ENCODE measurements at places on chromosomes 7 and 10.

- DNase-seq = no peak
Measured at GRCh38 chr7:98836811-98837629, 32.8 kb downstream of the TMEM130 start.

- no peak for DNase-seq
Measured at GRCh38 chr7:1992554-1992953, 240.2 kb downstream of the MAD1L1 start.

DNA sequence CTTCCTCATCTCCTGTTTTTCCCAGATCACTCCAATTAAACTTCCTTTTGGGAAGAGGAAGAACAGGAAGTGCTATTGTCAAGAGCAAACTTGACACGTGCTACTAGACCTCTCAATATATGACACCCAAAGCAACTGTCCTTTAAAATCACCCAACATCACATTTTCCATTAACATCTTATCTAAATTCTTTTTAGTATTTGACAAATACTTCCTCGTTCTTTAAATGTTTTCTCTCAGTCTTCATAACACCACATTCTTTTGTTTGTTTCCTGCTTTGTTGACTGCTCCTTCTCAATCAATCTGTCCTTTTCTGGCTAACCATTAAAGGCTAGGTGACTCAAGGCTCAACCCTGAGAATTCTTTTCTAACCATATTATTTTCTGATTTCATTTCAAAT is 7.1 kb upstream of the TFPI2 start:
- no peak for DNase-seq

- no peak for DNase-seq
Measured at GRCh38 chr10:49419005-49419404, 23.1 kb upstream of the DRGX start.

- no peak for DNase-seq
Measured at GRCh38 chr10:131043039-131043691, 268.4 kb downstream of the TCERG1L start.

DNA sequence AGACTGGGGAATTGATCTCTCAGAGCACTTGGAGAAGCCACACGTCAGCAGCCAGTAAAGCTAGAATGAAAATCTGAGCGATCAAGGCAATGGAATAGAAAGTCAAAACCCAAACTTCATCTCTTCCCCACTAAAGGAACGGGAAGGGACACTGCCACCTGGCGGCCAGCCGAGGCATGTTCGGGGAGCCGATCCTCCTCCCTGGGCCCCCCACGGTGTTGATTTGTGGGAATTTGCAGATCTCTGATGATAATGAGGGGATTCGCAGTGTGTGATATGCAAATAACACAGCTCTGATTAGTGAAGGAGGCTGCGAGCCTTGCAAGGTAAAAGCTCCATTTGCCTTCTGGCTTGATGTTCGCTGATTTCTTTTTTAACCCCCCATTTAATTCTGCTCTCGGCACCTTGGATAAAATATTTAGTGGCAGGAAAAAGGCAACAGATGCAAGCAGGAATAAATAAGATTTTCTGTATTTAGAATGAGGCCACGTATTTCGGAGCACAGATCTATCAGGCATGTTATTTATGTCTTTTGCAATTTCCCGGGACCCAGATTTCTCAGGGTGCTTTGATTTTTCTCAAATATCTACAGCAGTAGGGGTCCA is 258.6 kb downstream of the PAXIP1 start:
- no peak for DNase-seq

DNA sequence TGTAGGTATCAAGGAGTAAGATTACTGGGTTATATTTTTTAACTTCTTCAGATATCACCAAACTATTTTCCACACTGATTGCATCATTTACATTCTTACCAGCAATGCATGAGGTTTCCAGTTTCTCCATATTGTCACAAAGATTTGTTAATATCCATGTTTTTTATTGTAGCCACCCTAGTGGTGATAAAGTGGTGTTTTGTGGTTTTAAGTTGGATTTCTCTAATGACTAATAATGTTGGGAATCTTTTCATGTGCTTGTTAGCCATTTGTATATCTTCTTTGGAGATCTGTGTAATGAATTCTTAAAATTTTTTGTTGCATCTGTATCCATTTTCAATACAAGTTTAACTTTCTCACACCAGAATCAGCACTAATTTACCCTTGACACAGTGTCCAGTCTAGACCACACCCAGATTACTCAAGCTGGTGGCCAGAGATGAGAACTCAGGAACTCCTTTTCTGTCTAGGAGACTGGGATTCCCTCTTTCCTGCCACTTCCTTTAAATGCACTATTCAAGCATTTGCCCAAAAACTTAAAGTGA is 67.0 kb upstream of the PLXDC2 start:
- no peak for DNase-seq

GRCh38 chr7:93592588-93593266 is 18.2 kb upstream of the CALCR start:
- no peak for DNase-seq

- DNase-seq = no peak
Measured at GRCh38 chr10:7410301-7410861, 453 bp downstream of the SFMBT2 start.

DNA sequence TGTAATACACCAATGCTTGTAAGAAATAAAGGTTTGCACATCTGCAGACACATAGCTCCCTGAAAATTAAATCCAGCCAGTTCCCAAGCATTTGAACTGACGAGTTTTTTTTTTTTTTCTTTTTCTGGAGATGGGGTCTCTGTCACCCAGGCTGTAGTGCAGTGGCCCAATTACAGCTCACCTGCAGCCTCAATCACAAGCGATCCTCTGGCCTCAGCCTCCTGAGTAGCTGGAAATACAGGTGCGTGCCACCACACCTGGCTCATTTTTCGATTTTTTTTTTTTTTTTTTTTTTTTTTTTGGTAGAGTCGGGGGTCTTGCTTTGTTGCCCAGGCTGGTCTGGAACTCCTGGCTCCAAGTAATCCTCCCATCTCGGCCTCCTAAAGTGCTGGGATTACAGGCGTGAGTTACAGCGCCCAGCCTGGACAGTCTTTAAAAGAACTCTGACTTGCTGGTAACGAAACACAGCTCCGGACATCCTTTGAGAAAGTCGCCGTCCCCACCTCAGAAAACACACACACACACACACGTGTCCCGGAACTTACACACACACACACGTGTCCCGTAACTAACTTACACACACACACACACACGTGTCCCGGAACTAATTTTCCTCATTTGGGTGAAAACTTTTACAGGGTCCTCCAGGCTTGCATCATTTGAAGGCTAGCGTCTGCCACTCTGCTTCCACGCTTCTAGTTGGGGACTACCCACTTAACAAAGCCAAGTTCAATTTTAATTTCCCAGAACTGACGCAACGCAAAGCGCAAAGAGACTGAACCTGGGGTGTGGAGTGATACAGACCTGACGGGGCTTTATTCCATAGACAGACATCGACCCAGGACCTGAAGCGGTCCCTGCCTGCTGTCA is 18.6 kb downstream of the OCM2 start:
- DNase-seq = peak; percentile 3

GRCh38 chr7:26363465-26363864 is 71.8 kb downstream of the SNX10 start:
- no peak for DNase-seq

GRCh38 chr10:9823268-9823930 is 1194.3 kb upstream of the CELF2 start:
- no peak for DNase-seq

- no peak for DNase-seq
Measured at GRCh38 chr7:97024209-97025129, at the start of gene DLX5. TSS of gene DLX5 (minus strand) at chr7:97024831. CDS start at chr7:97024623, 208 bp downstream.

DNA sequence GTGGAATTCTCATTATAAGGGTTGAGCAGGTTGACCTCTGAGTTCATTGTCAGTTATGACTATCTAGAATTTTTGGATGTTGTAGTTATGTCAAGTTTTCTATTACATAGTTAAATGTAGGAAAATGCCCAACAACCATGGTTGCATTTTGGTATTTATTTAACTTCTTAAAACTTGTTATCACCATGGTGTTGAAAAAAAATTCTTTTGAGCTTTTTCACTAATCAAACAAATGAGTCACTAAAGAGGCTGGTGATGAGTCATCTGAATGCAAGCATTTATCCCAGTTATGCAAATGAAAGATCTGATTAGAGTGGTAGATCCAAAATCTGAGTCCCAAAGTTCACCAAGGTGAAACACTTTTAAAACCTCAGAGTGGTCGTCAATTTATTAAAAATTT is 624.7 kb upstream of the IGFBP3 start:
- no peak for DNase-seq

DNA sequence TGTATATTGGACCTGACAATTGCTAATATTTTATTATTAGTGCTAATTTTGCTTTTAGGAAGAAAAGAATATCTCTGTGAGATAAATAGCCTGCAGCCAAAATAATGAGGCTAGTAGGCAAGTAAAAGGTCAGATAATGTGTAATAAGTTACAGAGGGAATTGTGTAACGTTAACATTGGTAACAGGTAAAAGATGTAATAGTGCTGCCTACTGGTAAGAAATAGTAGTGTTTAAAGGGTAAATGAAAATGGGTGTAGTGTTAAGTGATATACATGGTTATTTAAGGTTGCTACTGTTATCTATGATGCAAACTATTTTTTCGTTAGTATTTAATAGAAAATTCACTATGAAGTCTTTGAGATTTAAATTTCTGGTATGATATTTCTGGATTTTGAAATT is 9.2 kb upstream of the FOXP2 start:
- no peak for DNase-seq

DNA sequence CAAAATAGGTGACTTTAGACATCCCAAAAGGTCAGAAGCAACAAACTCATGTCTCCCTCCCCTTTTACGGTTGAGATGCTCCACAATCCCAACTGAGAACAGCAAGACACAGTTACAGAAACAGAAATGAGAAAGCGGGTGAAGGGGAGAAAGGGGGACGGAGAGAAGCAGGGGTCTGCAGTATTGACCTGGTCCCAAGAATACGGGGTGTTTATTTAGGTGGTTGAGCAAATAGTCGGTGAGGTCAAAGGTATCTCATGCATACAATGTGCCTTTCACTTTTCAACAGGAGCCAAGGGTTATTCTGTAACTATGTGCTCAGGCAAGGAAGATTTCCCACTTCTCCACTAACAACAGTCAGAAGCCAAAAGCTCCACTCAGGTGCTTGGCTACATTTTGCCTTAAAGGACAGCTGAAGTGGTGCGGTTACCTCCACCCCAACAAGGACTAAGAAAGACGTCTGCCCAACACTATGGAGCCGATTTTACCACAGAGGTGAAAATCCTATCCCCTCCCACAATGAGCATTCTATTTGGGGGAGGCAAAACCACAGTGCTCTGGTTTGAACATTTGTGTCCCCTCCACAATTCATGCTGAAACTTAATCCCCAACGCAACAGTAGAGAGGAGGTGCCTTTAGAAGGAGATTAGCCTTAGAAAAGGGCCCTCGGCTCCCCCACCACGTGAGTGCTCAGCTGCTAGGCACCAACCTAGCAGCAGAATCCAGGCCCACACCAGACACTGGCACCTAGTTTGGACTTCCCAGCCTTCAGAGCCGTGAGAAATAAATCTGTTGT is 77.9 kb downstream of the PARD3 start:
- DNase-seq = no peak

- no peak for DNase-seq
Measured at GRCh38 chr7:18144166-18144565, 116.5 kb upstream of the PRPS1L1 start.

GRCh38 chr7:134058980-134059379 is 68.2 kb upstream of the LRGUK start:
- DNase-seq = no peak

GRCh38 chr7:17104419-17104818 is 194.0 kb upstream of the AHR start:
- no peak for DNase-seq

- DNase-seq = no peak
Measured at GRCh38 chr7:115005251-115005650, 83.4 kb downstream of the MDFIC start.

DNA sequence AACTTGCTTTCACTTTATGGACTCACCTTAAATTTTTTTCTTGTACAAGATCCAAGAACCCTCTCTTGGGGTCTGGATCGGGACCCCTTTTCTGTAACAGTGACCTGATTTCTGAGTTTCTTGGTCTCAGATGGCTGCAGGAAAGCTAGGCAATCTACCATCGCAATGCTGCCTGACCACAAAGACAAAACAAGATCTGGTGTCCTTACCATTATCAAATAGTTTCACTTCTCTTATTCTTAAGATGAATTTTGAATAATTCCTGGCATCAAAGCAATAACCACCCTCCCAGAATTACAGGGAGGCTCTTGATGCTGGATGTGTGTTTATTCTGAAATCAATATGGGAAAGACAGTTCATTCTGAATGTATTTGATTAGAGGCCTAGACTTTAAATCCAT is 77.4 kb upstream of the FRMD4A start:
- no peak for DNase-seq

- DNase-seq = no peak
Measured at GRCh38 chr7:17709127-17709526, 231.2 kb downstream of the SNX13 start.

DNA sequence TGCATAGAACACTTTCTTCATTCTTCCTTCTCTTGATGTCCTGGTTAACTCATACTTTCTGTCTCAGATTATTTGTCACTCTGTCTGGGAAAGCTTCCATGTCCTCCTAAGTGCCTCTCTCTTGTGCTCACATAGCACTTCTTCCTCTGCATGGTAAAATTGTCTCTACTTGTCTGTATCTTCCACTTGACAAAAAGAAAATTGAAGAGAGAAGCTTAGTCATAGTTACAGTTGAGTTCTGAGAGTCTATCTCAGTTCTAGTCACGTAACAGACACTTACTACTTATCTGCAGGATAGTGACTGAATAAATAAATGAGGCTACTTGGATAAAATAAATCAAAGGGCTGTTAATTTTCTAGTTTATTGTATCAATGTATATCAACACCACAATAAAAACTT is 458.1 kb downstream of the HTR7 start:
- DNase-seq = no peak

- DNase-seq = no peak
Measured at GRCh38 chr7:125573126-125573525, 643.5 kb upstream of the POT1 start.

DNA sequence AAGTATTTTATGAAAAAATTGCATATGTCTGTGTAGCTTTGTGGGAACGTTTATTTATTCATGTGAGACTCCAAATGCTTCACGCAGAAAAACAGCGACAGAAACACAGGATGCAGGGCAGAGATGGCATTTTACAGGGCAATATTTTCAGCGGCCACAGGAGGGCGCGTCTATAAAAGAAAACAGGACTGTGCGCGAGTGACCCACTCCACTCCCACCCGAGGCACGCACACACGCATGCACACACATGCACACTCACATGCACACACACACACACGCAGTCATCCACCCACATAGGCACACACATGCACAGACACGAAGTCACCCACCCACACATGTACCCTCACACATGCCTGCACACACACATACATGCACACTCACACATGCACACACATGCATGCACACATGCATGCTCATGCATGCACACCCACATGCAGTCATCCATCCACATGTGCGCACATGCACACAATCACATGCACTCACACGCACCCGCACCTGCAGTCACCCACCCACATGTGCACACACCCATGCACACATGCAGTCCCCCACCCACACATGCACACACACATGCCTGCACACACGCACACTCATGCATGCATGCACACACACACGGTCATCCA is 96.3 kb downstream of the DNAJB6 start:
- DNase-seq = peak; percentile 29

GRCh38 chr7:95199779-95200558 is 124.4 kb downstream of the PON1 start:
- no peak for DNase-seq

GRCh38 chr7:50869108-50869725 is 86.5 kb upstream of the GRB10 start:
- no peak for DNase-seq
